Hindlimb muscle (tissue), 1 donor: ENCODE measurements at places on chromosomes 3 and 15. TPM values are rescaled to one million over a fixed set of nuclear protein-coding genes. Genes with fewer than 3 reads are reported as not detected.

DNA sequence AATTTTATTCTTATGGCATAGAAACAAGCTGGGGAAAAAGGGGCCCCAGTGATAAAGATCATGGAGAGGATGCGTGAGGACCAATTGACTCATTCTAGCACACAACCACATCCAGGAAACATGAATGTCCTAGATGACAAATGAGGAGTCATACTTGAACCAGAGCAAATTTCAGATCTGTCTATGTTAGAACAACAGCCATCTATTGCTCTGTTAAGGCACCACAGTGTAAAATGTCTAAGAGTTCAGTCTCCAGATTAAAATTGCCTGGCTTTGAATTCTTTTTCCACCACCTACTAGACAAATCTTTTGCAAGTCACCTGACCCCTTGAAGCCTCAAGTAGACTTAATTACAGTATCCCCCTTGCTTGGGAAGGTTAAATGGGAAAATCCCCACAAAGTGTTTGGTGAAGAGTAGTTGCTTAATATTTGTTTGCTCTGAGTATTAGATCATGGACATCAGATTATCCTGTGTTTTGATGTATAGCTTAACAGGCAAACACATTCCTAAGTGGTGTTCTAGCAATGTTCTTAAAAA lies 258.7 kb upstream of the TGFBR2 start:
- DNase-seq, result no peak

GRCh38 chr15:26738996-26739395 lies 33.9 kb downstream of the GABRB3 start:
- DNase-seq, result no peak

- no peak for DNase-seq
Observed at GRCh38 chr3:45078910-45079522, 52.9 kb downstream of the CLEC3B start.

- DNase-seq, result no peak
Observed at GRCh38 chr15:59329570-59330350, 42.9 kb downstream of the MYO1E start.

DNA sequence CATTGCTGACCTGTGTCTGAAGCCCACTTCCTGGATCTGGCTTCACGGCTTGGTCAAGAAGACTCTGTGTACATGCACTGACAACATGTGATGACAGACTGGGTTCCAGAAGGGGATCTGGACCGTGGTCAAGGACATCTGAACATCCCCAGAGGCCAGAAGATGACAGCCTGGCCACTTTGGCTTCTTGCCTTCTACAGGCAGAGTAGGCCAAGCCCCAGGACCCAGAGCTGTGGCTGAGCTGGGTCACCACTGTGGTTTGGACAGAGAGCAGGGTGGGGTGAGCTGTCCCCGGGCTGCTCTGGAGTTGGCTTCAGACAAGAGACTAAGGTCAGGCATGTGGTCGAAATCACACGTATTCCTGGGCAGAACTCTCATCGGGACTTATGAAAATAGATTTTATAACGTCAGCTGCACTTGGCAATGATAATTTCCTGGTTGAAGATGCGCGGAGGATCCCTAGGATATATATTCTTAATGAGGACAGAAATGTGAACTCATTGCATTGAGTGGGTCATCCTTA lies 114.1 kb upstream of the FRMD4B start:
- DNase-seq, result no peak

Gene POLQ
- 2.6 TPM for polyA plus RNA-seq

DNA sequence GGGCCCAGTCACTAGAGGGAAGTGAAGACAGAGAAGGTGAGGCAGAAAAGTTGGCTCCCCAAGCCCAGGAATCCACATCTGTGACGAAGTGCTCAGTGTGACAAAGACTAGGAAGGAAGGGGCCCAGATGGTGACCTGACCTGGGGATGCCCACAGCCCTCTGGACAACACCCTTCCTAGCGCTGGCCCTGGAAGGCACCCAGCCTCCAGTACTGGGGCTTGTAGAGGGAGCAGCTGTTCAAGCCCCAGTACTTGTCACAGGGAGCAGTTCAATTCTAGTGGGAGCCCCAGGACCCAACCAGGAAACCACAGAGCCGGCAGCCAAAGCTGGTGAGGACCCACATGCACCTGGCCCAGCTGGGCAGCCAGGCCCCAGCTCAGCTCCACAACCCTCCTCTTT lies 190.8 kb downstream of the XXYLT1 start:
- no peak for DNase-seq
